ENCODE measurements at places on chromosomes 3 and 15.

- peak; percentile 45 for DNase-seq
Measured at GRCh38 chr3:148233403-148233802, 464.3 kb upstream of the AGTR1 start.

- no peak for DNase-seq
Measured at GRCh38 chr15:97687654-97688053, 272.8 kb upstream of the ARRDC4 start.

- DNase-seq: no peak
Measured at GRCh38 chr3:171157980-171158379, 131.5 kb upstream of the SLC2A2 start.

- no peak for DNase-seq
Measured at GRCh38 chr3:148599481-148599880, 98.2 kb upstream of the AGTR1 start.

DNA sequence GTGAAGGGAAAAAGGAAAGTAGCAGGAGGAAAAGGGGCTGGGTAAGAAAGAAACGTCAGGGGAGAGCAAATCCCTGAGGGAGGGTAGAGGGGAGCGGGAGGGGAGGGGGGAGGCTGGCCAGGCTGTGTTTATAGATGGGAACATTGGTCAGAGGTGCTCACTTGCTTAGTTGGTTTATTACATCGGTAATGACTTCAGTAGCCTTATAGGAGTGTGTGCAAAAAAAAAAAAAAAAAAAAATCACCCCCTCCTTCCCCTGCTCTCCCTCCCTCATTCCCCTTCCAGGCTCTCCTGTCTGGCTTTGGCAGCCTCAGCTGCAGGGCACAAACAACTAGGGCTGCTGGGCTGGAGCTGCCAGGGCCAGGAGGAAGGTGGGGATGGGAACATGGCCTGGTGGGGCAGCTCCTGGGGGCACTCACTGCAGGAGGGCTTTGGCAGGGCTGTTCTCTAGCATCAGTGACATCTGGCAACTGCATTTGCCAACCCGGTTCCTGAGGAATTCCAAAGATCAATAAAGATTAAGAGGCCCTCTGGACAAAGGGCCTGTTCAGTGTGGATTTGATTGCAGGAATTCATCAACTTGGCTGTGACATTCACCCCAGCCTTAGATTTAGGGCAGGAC is 334.5 kb upstream of the FRG2C start:
- no peak for DNase-seq

GRCh38 chr3:141482245-141482922 is 4.4 kb upstream of the RASA2 start:
- peak; percentile 72 for DNase-seq

DNA sequence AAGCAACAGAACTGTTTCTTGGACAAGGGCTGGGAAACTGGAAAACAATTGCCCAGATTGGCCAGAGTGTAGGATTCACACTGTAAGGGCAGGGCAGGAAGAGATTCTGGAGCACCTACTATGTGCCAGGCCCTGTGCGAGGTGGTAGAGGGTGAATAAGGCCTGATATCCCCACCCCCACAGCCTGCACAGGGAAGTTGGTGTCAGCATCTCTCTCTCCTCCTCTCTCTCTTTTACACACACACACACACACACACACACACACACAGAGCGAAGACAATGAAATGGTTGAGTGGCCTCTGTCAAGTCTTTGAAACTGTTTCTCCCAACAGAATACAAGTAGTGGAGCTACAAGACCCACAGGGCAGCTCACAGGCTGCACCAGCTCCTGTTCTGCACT is 47.1 kb upstream of the SLCO2A1 start:
- no peak for DNase-seq

DNA sequence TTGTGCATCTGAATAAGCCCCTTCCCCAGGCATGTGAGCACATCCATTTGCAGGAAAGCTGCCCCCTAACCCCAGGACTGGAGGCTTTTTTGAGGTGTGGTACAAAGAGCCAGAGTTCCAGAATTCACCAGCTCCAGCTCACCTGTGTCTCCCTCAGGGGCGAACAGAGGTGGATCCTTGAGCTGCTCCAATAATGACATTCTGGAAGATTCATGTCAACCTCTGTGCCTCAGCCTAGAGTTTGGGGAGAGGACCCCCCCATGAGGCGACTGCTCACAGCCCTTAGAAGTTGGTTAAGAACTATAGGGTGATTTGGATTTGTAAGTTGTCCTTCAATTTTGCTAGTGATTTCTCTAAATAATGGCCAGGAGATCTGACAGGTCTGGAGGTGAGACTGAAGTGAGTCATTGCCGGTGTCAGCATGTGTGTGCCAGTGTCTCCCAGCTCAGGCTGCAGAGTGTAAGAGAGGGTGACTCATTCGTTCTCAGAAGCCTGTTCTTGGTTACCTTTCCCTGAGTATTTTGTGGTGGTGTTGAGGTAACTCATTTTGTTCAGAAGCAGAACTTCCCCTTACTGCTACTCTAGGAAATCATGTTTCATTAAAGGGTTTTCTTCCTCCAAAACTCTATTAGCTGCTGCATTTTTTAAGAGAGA is 136.9 kb upstream of the TOPAZ1 start:
- DNase-seq: peak; percentile 58

- DNase-seq: no peak
Measured at GRCh38 chr3:89859757-89860156, 752.3 kb downstream of the EPHA3 start.

DNA sequence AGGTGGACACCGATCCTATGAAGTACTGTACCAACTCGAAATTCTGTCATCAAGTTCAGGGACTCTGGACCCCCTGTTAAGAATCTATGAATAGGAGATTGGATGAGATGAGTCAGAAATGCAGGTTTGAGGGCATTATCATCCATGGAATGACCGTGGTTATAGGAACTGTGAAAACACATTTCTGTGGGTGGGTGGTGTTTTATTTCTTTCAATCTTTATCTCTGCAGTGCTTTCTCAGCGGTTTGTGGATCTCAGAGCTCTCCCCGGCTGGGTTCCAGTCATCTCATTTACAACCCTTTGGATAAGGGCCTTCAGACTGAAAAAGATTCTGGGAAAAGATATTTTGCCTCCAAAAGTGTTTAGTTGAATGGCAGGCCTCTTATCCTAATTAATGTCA is 5.4 kb upstream of the ABHD17C start:
- no peak for DNase-seq

GRCh38 chr3:10998542-10998941 is 6.0 kb downstream of the SLC6A1 start:
- no peak for DNase-seq

- DNase-seq: no peak
Measured at GRCh38 chr3:5427021-5427420, 239.5 kb downstream of the EDEM1 start.

DNA sequence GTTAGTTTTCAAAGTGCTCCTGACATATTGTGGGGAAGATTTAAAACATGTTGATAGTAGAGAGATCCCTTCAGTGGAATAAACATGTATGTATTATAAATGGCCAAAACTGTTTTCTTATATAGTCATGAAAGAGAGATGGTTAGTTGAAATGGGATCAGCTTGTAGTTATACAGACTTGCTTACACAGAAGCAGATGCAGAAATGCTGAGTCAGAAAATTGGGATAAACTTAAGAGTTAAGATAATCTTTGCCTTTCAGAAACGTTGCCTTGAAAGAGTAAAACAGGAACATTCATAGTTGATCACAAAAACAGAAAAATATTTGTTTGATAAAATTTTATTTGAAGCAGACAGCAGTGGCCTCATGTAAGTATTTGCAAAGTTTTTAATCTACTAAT is 433.2 kb upstream of the BCHE start:
- no peak for DNase-seq

DNA sequence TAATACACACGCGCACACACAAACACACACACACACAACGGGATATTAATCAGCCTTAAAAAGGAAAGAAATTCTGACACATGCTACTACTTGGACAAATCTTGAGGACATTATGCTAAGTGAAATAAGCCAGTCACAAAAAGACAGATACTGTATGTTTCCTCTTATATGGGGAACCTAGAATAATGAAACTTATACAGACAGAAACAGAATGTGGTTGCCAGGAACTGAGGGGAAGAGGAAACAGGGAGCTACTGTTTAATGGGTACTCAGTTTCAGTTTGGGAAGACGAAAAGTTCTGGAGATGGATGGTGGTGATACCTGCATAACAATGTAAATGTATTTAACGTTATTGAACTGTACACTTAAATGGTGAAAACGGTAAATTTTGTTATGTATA is 20.2 kb downstream of the ICE2 start:
- DNase-seq: no peak

DNA sequence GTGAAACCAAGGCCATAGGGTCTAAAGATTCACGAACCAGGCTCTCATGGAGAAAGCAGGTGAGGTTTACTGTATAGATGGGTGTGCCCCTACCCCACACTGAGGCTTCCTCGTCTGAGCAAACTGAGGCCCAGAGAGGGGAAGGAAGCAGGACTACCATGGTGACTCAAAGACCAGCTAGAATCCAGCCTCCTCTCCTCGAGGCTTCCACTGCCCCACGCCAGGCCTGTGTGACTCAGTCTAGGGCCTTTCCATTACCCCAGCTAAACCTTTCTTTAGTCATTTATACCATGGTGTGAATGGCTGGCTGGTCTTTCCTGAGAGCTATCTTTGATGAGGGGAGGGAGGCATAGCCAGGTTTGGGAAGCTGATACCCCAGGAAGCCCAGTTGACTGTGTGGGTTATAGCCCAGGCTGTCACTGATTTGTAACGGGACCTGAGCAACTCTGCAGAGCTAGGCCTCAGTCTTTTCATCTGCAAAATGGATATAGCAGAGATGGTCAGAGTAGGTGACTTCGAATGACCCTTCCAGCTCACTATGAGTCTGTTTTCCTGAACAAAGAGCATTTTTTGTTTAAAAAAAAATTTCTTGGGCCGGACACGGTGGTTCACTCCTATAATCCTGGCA is 3.0 kb upstream of the RHO start:
- peak; percentile 62 for DNase-seq

DNA sequence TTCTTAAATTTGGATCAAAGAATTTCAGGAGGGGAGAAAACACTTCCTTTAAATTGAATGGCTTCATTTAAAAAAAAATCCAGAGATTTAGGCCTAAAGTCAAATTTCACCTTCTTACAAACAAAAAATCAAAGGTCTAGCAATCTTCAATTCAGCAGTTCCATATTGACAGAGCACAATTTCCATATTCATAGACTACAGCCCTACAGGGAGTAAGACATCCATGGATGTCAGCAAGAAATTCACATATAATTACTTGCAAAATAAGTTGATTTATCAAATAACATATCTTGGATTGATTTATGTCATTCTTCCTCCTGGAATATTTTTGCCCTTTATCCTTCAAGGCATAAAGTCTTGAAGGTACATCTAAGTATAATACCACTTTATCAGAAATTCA is 103.4 kb downstream of the CNTN3 start:
- DNase-seq: no peak

- no peak for DNase-seq
Measured at GRCh38 chr3:185270956-185271332, 17.1 kb upstream of the EHHADH start.

- DNase-seq: no peak
Measured at GRCh38 chr15:47473106-47473725, 244.1 kb upstream of the SEMA6D start.

DNA sequence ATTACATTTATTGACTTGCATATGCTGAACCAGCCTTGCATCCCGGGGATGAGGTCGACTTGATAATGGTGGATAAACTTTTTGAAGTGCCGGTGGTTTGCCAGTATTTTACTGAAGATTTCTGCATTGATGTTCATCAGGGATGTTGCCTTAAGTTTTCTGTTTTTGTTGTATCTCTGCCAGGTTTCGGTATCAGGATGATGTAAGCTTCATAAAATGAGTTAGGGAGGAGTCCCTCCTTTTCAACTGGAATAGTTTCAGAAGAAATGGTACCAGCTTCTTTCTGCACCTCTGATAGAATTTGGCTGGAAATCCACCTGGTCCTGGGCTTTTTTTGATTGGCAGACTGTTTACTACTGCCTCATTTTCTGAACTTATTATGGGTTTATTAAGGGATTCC is 250.8 kb downstream of the TBC1D5 start:
- no peak for DNase-seq

- DNase-seq: no peak
Measured at GRCh38 chr3:45164056-45164455, 17.9 kb upstream of the CDCP1 start.

GRCh38 chr3:58032186-58032585 is 24.0 kb downstream of the FLNB start:
- no peak for DNase-seq

GRCh38 chr15:41989573-41990242 is 17.4 kb upstream of the EHD4 start:
- peak; percentile 93 for DNase-seq

- no peak for DNase-seq
Measured at GRCh38 chr15:59013246-59013873, 25.9 kb downstream of the RNF111 start.

GRCh38 chr15:39767921-39768320 is 14.7 kb downstream of the FSIP1 start:
- no peak for DNase-seq

DNA sequence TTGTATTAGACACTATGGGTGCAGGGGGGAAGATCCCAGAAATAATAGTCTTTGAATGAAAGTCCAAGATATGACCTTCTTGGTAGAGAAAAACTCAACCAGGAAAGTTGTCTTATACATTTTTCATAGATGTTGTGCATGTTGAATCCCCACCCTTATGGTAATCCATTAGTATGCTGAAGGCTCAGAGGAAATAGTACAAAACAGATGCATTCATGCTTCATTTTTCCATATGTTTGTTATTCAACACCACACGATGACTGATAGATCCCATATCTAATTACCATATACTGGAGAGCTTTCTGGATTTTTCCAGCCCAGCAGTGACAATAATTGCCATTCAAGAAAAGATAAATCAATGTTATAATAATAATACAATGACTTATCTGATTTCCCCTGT is 487.4 kb downstream of the FGF12 start:
- no peak for DNase-seq

- no peak for DNase-seq
Measured at GRCh38 chr15:45187578-45187893, 230 bp downstream of the SHF start.

DNA sequence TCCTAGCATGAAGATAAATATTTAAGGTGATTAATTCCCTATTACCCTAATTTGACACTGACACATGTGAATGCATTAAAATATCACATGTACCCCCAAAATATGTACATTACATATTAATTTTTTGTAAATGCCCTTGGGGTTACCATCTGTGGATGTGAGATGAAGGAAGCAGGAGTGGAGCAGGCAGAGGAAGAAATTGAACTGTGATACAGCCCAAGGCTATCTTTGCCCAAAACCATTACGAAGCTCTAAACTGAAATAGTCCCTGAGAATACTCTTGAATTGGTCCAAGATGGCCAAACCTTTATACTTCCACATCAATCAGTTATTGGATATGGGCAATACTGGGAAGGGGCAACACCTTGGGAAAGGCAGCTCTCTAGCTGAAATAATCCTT is 105.0 kb downstream of the CLASP2 start:
- DNase-seq: no peak

- DNase-seq: no peak
Measured at GRCh38 chr3:88725440-88726165, 381.8 kb upstream of the EPHA3 start.

All from GM03348 (cell line).